GM23248 (cell line): ENCODE measurements at places on chromosomes 2 and 18.

DNA sequence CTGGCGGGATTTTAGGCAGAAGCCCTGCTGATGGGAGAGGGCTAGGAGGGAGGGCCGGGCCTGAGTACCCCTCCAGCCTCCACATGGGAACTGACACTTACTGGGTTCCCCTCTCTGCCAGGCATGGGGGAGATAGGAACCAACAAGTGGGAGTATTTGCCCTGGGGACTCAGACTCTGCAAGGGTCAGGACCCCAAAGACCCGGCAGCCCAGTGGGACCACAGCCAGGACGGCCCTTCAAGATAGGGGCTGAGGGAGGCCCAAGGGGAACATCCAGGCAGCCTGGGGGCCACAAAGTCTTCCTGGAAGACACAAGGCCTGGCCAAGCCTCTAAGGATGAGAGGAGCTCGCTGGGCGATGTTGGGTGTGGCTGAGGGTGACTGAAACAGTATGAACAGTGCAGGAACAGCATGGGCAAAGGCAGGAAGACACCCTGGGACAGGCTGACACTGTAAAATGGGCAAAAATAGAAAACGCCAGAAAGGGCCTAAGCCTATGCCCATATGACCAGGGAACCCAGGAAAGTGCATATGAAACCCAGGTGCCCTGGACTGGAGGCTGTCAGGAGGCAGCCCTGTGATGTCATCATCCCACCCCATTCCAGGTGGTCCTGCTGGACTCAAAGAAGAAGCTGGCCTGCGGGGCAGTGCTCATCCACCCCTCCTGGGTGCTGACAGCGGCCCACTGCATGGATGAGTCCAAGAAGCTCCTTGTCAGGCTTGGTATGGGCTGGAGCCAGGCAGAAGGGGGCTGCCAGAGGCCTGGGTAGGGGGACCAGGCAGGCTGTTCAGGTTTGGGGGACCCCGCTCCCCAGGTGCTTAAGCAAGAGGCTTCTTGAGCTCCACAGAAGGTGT is 8.5 kb downstream of the PROC start:
- DNase-seq, result no peak
- H3K27me3 ChIP-seq, result no peaks in the 10 kb centered on the region
- no peak overlapping the region for H3K4me3 ChIP-seq
- H3K36me3 ChIP-seq, result no peaks in the 10 kb centered on the region
- no peaks in the 10 kb centered on the region for H3K4me1 ChIP-seq

DNA sequence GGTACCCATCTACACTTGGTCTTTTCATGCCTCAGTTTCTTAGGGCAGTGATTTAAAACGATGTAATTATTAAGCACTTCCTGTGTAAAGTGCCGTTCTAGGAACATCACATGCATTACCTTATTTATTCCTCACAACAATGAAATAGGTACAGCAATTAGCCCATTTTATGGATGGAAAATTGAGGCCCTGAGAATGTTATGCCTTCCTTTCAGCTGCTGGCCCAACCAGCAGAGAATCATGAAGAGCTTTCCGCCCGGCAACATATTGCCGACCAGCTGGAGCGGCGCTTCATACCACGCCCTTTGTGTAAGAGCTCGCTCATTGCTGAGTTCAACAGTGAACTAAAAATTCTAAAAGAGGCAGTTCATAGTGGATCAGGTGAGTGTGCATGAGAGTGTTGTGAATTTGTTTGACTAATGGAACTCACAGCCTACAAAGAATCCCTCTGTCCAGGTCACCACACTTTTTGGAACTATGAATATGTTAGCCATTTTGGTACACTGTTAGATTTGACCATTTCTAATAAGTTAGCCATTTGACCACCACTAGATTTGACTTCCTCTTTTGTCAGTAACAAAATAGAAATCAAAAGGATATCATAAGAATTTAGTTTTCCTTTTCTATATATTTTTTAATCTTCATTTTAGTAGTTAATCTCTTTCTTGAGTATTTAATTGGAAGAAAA is 25.6 kb upstream of the RPE start:
- H3K36me3 ChIP-seq, result no peaks in the 10 kb centered on the region
- H3K4me1 ChIP-seq, result no peaks in the 10 kb centered on the region
- DNase-seq, result no peak

GRCh38 chr2:143524119-143524553 is 394.9 kb downstream of the ARHGAP15 start:
- no peak overlapping the region for H3K27ac ChIP-seq
- no peaks in the 10 kb centered on the region for H3K27me3 ChIP-seq
- DNase-seq, result peak; percentile 42
- H3K36me3 ChIP-seq, result no peaks in the 10 kb centered on the region

DNA sequence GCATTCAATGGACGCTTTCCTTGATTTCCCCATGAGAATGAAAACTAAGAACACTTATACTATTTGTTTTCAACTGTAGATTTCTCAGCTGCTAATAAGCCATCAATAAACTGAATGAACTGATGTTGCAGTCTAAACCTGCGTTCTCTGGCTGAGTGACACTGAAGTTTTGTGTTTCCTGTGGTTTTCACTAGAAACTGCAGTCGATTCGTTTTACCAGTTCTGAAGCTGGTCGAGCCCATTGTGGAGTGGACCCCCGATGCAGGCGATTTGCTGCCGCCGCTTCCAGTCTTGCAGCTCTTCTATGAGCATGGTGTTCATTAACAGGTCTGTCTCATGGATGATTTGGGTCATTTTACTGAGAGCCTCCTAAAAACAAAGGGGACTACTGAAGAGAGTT is 50.6 kb upstream of the STAT1 start:
- no peaks in the 10 kb centered on the region for H3K36me3 ChIP-seq
- no peaks in the 10 kb centered on the region for H3K27me3 ChIP-seq
- no peak for DNase-seq
- peaks cover 10% of the 10 kb centered on the region for H3K4me1 ChIP-seq

- H3K4me1 ChIP-seq, result no peaks in the 10 kb centered on the region
- no peaks in the 10 kb centered on the region for H3K36me3 ChIP-seq
- no peaks in the 10 kb centered on the region for H3K27me3 ChIP-seq
- H3K4me3 ChIP-seq, result no peak overlapping the region
These were observed 71.3 kb downstream of the C1D start for GRCh38 chr2:67991456-67991855.

GRCh38 chr2:197888321-197888720 is 83.9 kb downstream of the PLCL1 start:
- H3K27me3 ChIP-seq, result no peaks in the 10 kb centered on the region
- no peak overlapping the region for H3K4me3 ChIP-seq
- no peaks in the 10 kb centered on the region for H3K36me3 ChIP-seq
- H3K27ac ChIP-seq, result no peak overlapping the region
- peaks cover 25% of the 10 kb centered on the region for H3K4me1 ChIP-seq
